Thoracic aorta (tissue), 2 donors: ENCODE measurements at places on chromosomes 16 and 17. TPM values are rescaled to one million over a fixed set of nuclear protein-coding genes. Genes with fewer than 3 reads are reported as not detected.

The VPS9D1 gene
- total RNA-seq, result 18.3 TPM

The ITGAX gene
- total RNA-seq, result 32.9 TPM

DNA sequence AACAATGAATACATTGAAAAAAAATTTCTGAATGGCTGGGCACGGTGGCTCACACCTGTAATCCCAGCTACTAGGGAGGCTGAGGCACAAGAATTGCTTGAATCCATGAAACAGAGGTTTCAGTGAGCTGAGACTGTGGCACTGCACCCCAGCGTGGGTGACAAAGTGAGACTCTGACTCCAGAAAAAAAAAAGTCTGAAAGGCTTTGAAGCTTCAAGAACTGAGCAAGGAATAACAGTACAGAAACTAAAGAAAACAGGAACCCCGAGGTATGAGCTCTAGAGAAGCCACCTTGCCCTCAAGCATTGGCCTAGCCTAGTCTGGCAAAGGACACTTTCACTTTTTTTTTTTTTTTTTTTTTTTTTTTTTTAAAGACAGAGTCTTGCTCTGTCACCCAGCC lies 45.0 kb downstream of the TEX2 start:
- no peak for DNase-seq

- DNase-seq, result no peak
These were observed 96.0 kb downstream of the TOX3 start for GRCh38 chr16:52450916-52451315.
